ENCODE measurements at places on chromosomes 11 and 22.
A peak's percentile ranks its signal among the peaks of the same experiment; 100 is the strongest.

GRCh38 chr11:75199412-75199955 lies 41.1 kb upstream of the TPBGL start:
- DNase-seq: no peak

DNA sequence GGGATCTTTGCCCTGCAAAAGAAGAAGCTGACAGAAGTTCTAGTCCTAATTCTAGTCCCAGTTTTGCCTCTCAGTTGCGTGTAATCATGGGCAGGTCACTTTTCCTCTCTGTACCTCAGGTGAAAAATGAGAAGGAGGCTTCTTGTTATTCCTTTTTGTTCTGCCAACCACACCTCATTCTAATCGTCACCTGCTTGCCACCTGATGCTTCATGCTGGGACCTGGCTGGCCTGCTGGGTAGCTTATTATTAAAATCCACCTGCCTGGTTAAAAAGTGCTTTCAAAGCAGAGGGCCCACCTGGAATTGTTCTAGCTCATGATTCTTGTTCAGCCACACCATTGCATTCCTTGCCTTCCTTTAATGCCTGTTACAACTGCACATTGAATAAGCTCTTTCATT lies 8.4 kb upstream of the ALG8 start:
- no peak for DNase-seq

DNA sequence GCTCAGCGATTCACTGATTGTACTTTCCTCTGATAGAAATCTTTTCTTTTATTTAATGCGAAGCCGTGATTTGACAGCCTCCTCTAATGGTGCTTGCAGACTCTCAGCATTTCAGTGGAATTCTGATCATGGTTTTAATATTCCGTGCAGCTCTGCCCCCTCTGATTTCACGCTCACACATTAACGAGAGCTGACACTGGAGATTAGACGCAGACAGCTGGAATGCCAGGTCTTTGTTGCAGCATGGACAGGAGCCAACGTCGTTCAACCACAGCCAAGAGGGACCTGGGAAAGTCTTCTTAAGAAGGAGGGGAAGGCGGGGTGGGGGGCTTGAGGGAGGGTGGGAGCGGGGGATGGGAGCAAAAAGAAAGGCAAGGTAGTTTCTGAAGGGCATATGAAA lies 186.4 kb downstream of the BLID start:
- DNase-seq: no peak

DNA sequence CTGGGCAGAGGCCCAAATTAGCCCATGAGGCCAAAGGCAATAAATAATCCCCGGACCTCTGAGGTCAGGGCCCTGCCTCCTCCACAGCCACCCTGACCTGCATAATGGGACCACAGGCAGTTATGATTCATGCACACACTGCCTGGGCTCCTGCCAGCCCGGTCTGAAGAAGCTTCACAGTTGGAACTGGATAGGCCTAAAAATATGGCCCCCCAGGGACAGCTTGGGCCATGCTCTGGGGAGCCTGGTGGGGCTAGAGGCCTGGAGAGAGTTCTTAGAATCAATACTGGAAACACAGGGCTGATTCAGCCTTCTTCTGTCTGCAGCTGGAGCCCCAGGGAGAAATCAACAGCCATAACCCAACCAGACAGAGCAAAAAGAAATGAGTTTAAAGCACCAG lies 112.8 kb upstream of the CADM1 start:
- peak; percentile 75 for DNase-seq

DNA sequence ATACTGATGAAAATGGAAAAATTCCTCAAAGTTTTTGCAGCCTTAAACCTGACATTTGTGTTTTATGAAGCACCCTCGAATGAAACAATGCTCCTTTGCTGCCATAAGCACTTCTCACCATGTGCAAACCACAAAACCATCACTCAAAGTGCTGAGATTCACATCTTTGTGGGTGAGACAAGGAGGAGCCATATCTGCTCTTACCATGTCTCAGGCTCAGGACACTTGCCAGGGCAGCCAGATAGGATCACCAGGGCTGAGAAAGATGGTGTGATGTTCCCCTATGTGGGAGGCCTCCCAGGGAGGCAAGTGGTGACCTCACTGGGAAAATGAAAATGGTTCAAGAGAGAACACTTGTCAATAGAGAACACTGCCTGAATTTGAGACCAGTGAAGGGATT lies 120.4 kb downstream of the CCDC34 start:
- DNase-seq: no peak

- DNase-seq: no peak
Observed at GRCh38 chr11:61546663-61547062, 34.2 kb downstream of the SYT7 start.

DNA sequence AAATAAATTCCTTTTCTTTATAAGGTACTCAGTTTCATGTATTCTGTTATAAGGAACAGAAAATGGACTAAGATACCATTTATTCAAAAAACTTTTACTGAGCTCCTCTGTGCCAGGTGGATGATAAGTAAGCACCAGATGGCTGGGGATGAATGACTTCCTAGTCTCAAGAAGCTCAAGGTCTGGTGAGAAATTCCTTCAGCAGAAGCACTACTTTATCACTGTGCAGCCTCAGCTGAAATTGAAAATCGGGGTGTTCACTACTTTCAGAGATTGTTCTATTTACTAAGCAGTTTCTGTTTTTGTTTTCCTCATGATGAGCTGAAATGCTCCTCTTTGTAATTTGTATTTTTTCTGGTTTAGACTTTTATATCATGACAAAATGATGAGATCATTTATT lies 7.8 kb downstream of the LDHAL6A start:
- no peak for DNase-seq

DNA sequence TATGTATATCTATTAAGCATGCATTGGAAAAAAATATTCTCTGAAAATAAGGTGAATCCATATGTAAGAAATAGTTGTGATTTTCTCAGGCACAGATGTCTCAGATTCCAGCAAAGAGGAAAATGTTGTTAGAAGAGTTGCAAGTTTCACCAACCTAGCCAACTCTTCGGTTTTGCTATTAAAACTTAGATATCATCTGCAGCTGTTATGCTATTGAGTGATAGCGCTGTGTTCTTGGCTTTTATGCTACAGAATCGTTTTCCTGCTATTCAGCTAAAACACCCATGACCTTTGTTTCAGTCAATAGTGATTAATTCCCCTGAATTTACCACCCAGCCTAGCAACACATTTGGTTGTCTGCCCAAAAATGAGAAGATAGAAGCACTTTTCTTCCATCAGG lies 795.6 kb upstream of the ANO3 start:
- no peak for DNase-seq

DNA sequence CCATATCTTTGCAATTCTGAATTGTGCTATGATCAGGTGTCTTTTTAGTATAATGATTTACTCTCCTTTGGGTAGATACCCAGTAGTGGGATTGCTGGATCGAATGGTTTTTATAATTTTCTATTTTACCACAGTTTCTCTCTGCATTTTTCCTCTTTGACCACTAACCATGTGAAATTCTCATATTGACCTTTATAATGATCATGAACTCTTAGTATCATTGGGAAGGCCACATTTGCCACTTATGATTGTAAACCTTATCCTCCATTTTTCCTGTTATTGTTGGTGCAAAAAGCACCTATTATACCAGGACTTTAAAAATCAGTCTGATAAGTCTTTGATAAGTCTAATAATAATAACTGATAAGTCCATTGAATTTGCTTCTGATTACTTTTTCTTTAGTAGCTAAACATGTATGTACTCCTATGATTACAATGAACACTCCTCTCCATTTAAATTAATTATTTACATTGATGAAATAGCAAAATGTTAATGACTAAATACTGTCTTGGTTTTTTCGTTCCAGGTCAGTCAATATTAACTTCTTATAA lies 9.6 kb downstream of the NEAT1 start:
- DNase-seq: no peak

- no peak for DNase-seq
Observed at GRCh38 chr11:68806931-68807844, 34.5 kb downstream of the CPT1A start.

GRCh38 chr11:90646706-90647105 lies 423.9 kb upstream of the CHORDC1 start:
- peak; percentile 31 for DNase-seq

- no peak for DNase-seq
Observed at GRCh38 chr11:134153147-134153905, 70.4 kb downstream of the NCAPD3 start.

DNA sequence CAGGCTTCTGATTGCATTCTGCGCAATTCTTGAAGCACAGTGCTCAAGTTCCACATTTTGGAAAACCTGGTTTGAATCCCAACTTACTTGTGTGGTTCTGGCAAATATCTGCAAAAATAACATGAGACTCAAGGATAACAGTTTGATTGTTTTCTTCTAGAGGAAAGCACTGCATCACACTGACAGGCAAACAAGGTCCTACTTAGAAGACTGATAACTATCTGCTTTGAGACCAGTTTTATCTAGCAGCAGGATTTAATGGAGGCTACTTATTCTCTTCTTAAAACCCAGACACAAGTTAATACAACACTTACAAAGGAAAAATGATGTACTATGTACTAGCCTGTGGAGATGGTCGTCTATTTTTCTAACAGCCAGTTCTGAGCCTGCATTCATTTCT lies 41.4 kb downstream of the RIC3 start:
- DNase-seq: no peak

DNA sequence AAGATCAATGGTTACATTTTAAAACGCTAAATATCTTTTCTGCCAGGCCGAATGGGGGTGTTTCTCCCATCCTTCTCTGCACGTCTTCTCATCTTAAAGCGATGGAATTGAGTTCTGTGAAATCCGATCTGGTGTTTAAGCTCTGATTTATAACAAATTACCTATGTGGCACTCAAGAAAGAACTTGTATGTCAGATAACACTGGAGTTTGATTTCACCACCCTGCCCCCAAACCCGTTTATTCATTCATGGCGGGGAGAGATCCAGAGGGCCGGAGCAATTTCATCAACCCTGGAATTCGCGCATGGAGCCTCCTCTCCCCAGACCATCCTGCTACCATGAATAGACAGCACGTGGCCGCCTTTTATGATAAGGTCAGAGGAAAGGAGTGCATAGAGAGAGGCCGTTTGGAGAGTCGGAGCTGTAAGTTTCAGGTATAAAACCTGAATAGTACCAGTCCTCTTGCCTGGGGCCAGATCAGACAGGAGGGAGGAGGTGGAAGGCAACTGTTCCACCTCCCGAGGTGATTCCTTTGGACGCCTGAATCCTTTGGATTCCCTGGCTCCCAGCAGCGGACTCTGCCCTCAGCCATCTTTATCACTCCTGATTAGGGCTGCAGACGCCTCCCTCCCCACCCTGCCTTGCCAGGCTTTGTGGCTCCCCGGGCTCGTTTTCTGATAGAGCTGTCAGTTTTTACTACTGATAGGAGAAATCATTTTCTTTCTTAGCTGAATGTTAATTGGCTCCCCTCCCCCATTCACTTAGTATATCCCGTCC lies 27.3 kb upstream of the NFAM1 start:
- no peak for DNase-seq

DNA sequence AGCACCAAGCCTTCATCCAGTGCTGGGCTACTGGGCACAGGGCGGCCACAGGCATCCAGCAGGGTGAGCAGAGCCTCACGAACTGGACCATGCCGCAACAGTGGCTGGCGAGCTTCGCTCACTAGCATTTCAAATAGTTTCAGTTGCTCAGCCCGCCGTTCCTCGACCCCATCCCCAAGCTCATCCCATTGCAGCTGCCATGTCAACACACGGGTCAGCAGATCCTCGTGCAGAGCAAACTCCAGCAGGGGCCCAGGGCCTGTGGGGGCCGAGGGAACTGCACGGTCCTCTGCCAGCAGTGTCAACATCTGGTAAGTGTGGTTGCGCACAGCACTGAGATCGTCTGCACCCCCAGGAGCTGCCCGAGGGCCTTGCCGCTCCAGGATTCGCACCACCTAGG lies 10.6 kb downstream of the FHIP1B start:
- DNase-seq: no peak

GRCh38 chr11:6319001-6319703 lies 1.1 kb downstream of the CAVIN3 start:
- no peak for DNase-seq

DNA sequence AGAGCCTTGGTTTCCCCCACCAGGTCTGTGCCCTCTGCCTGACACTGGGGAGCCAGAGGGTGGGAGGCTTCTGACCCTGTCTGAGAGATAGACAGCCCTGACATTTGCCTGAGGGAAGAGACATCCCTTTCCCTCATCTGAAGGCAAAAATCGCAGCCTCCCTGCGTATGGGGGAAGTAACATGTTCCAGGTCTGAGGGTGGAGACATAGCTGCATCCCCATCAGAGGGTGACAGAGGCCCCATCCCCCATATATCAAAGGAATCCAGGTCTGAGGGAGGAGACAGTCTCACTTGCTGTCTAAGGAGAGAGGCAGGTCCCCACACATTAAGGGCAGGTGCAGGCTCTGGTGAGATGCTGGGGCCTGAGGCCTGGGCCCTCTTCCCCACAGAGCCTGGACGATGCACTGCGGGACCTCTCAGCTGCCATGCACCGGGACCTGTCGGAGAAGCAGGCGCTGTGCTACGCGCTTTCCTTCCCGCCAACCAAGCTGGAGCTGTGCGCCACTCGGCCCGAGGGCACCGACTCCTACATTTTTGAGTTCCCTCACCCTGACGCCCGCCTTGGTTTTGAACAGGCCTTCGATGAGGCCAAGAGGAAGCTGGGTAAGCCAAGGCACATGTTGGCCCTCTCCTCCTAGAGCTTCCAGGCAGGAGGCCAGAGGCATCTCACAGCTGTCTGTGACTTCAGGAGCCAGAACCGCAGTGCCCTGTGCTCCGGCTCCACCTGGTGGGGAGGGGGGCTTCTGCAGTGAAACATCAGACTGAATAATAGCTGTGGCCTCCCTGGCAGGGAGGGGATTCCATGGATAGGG lies 16.1 kb upstream of the RELT start:
- peak; percentile 39 for DNase-seq

DNA sequence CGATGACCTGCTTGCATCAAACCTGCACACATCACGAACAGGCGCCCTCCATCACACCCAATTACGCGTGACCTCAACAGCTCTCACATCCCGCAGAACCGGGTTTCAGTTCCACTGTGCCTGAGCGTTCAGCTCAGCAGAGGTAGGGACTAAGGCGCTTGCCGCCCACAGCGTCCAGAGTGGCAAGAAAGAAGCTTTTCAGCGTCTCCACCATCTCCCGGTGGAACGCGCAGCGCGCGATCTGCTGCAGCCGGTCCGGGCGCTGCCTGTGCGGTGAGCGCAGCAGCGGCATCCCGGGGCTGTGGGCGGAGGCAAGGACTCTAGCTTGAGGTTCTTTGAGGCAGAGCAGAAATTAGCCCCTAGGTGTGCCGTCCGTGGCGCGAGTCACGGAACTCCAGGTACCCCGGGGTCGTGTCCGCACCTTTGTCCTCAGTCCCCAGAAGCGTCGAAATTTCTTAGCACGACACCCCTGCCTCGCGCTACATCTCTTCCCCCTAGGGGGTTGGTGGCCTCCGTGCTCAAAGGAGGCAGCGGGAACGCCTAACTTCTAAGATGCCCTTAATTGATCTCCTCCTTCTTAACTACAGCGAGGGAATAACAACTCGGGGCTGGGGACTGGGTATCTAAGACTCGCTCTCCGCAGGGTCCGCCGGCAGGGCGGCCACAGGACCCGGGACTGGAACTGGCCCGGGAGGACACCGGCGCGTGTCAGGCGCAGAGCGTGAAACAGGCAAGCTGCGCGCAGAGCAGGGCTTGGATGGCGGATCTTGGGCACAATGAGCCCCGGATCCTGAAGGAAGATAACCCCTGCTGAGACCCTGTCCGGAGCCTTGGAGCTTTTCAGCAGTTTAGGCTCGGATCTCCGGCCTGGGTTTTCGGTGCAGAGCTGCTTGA lies 1.7 kb upstream of the CALCA start:
- no peak for DNase-seq
